Cardiac septum (tissue), 1 donor: ENCODE measurements at places on chromosomes 12 and 14.

DNA sequence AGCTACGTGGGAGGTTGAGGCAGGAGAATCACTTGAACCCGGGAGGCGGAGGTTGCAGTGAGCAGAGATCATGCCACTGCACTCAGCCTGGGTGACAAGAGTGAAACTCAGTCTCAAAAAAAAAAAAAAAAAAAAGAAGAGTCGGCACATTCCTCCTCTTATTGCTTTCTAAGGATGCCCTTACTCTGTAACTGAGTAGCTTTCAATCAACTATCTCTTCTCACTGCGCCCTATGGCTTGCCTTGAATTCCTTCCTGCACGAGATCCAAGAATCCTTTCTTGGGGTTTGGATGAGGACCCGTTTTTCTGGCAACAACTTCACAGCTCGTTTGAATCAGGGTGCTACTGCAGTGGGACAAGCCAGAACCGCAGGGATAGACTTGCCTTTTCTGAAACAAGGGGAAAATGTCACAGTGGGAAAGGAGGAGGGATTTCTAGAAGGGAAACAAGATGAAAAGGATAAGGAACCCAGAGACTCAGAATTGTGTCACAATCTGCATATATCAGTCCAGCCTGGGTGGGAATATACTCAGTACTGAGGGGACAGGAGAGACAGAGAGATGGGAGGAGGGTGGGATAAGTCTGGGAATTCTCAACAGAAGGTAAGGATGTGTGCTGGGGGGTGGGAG lies 16.1 kb upstream of the RND1 start:
- no peak for DNase-seq

DNA sequence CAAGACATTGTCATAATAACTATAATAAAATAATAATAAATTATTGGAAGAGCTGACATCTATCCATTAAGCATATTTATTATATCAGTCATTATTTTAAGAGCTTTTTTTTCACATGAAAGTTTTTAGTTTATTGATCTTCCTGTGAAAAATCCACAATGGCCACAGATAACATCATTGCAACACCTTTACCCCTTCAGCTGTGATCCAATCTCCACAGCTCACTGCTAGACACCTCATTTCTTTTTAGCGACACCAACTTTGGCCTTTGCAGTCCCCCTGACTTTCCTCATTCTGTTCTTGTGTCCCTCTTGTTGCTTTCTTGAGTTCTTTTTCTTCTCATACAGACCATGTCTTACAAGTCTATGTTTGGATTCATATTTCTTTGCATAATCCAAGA lies 67.4 kb downstream of the STON2 start:
- DNase-seq, result no peak

- DNase-seq, result no peak
These were observed 1918.0 kb upstream of the FLRT2 start for GRCh38 chr14:83611906-83612390.

DNA sequence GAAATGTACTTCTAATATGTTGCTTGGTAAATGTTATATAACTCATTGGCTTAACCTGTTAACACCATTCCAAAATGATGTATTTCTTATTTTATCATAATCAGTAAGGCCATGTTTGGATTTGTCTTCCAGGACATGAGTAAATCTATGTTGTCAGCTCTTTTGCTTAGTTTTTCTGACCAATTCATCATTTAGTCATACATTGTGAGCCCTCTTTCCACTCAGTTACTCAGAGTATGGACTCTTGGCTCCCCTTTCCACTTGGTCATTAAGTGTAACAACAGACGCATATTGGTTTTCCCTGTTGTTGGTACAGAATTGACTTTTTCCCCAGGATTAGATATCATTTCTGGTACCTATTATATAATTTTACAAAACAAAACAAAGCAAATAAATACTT lies 9.0 kb upstream of the CLEC4D start:
- DNase-seq, result no peak

DNA sequence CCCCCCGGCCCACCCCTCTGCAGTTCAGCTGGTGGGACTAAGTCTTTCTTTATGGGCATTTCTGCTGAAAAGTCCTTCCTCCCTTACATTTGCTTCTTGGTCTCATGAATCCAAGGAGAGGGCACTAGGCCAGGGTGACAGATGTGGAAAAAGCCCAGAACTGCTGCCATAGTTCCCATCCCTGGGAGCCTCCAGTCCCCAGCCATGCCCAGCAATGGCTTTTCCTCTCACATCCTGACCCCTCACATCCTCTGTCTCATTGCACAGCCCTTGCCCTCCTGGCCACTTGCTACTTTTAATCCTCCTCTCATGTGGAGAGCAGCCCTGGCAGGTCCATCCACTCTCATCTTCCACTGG lies 122.5 kb downstream of the ZFP36L1 start:
- DNase-seq, result peak; percentile 46

GRCh38 chr14:26935733-26936132 lies 337.9 kb upstream of the NOVA1 start:
- no peak for DNase-seq

- no peak for DNase-seq
These were observed 68.4 kb downstream of the PPM1H start for GRCh38 chr12:62866451-62867082.

GRCh38 chr14:74347795-74348100 lies 523 bp upstream of the VRTN start:
- no peak for DNase-seq

DNA sequence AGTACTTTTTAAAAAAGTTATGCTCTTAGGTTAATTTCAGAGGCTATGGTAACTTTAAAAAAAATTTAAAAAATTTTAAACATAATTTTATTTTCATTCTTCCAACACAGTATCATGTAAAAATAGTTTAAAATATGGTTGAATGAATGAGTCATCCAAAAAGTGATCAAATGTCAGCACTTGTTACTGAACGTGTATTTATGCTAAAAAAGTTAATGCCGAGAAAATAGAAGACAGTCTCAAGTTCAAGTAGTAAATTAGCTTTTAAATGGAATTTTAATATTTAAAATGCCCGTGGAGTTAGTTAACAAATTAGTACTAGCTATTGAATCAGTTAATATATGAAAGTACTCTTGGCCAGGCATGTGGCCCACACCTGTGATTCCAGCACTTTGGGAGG lies 4.8 kb downstream of the AEBP2 start:
- no peak for DNase-seq

GRCh38 chr14:100083706-100084105 lies 18.5 kb downstream of the EVL start:
- no peak for DNase-seq

DNA sequence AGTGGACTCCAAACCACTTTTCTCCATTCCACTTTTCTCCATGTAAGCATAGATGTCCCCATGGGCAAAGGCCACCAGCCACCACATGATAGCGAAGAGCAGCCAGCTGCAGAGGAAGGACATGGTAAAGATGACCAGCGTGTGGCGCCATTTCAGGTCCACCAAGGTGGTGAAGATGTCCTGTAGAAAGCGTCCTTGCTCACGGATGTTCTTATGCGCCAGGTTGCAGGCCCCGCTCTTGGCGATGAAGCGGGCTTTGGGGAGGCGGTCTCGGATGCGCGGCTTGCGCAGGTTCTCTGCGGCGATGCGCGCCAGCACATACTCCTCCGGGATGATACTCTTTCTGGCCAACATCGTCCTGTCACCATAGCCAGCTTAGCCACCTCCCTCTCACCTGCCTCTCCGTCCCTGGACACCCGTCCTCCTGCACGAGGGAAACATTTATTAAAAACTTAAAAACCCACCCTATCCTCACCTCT lies 1.2 kb downstream of the KCNJ8 start:
- peak; percentile 82 for DNase-seq

GRCh38 chr12:122021193-122021821 lies 377 bp upstream of the BCL7A start:
- DNase-seq, result no peak

- DNase-seq, result no peak
These were observed 168.7 kb upstream of the HIF1A start for GRCh38 chr14:61526405-61527312.

DNA sequence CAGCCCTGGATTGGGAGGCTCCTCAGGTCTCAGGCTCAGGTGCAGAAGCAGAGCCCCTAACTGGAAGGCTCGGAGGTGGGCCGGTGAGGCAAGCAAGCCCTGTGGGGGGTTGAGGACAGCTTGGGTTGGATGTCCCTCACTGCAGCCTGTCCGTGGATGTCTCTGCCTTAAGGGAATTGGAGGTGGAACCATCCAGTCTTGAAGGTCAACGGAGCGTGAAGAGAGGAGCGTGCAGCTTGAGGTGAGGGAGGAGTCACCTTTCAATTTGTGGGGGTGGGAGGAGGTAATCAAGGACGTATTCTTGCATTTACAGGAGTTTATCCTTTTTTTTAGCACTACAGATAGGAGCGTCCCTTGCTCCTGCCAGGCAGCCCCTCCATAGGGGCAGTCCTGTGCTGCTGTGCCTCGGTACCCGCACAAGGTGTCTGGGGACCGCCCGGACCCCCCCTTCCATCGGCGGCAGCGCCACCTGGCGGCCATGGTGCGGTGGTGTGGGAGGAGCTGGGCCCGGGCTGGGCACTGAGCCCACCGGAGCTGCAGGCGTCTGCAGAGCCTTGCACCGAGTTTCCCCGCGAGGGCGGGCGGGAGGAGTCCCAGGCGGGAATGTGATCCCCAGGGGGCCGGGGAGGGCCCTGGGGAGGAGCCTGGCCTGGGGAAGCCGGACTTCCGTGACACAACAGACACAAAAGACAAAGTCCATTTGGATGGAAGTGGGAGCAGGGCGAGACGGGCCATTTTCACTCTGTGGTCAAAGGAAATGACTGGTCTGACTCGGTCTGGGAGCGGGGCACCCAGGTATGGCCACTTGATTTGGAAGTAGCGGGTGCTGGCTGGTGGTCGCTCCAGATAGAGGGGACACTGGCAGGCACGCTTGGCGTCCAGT lies 864 bp downstream of the DNAJC22 start:
- DNase-seq, result peak; percentile 92
